T-helper 2 cell (primary cell): ENCODE measurements at places on chromosomes 2 and 18.

- no peak for DNase-seq
These were observed 24.0 kb downstream of the RTN4 start for GRCh38 chr2:55026202-55026601.

DNA sequence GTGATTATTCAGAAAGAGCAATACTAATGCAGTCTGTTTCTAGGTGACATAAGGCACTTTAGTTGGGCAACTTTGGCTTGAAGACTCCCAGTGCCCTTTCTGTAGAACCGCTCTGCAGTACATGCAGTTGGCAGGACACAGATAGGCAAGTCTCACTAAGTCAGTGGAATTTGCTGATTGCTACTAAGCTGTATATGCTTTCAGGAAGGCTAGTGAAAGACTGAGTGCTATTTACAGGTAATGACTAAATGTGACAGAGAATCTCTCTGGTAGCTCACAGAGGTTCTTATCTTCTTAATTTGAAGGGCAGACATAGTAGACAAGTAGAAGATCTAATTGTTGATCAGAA, 243.0 kb downstream of the WDPCP start:
- DNase-seq, result no peak

GRCh38 chr2:16256601-16257321, 316.4 kb downstream of the MYCN start:
- no peak for DNase-seq

- DNase-seq, result no peak
These were observed 17.3 kb upstream of the IMPA2 start for GRCh38 chr18:11963991-11964484.

- DNase-seq, result no peak
These were observed 33.6 kb upstream of the ZBTB7C start for GRCh38 chr18:48442761-48443160.

GRCh38 chr18:21593540-21594257, 6.8 kb downstream of the ESCO1 start:
- DNase-seq, result no peak

GRCh38 chr2:43708178-43708577, 31.9 kb upstream of the C1GALT1C1L start:
- DNase-seq, result no peak

- no peak for DNase-seq
These were observed 287.6 kb downstream of the SOCS6 start for GRCh38 chr18:70576276-70577022.

DNA sequence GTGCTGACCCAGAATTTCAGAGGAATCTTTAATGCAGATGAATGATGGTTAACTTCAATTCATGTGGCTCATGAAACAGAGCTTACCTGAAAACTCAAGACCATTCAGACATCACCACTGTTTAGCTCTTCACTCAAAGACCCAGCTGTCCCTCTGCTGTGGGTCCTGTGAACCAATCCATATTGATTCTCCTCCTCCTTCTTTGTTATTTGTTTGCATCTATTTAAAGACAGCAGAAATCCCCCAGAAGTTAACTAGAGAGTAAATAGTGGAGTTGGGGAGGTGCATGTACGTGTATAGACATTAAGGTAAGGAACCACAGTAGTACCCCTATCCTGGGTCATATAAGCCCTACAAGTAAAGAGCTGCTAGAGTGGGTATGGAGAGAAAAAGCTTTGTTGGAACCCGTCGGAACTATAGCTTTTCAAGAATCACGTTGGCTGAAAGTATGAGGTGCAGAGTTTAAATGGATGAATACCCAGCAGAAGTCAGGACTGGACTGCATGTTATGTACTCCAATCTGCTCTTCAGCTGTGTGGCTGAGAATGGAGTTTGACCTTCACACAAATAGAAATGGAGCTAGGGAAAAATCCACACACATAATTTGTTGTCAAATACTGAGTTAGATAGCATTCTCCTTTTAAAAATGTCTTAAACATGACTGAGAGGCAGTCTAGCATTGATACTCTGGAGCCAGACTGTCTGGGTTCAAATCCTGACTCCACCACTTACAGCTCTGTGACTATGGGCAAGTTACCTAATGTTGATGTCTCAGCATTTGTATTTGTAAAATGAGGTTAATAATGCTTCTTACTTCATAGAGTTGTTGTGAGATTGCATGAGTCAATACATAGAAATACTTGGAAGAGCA, 81.7 kb upstream of the HK2 start:
- no peak for DNase-seq

DNA sequence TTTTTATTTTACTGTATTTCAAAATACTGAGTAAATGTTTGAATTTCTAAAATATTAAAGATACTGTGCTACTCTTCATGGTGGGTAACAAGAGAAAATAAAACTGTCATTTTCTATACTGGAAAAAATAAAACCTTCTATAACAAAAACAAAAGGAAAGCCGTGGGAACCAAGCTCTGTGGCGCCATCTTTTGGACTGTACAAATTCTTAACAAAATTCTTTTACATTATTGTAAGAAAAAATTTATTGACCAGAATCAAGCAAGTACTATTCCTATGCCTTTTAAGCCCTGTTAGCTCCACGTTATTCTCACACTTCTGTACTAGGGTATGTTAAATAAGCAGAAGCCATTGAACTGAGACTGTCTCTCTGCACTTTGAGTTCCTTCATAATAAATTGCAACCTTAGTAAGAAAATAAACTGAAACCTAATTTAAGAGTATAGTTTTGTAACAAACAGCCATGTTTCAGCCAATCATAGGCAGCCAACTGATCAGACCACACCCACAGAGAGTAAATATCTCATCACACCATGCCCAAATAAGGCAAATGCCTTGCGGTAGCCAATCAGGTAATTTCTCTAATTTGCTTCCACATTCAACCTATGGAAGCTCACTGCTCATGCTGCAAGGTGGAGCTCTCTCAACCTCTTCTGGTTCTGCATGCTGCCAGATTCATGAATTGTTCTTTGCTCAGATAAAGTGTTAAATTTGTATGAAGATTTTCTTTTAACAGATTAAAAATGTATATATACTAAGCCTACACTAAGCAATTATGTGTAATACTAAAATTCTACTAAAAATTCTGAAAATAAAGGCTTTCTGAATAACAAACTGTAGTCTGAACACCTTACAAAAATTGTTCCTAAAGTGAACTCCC, 42.2 kb downstream of the HIBCH start:
- DNase-seq, result no peak

DNA sequence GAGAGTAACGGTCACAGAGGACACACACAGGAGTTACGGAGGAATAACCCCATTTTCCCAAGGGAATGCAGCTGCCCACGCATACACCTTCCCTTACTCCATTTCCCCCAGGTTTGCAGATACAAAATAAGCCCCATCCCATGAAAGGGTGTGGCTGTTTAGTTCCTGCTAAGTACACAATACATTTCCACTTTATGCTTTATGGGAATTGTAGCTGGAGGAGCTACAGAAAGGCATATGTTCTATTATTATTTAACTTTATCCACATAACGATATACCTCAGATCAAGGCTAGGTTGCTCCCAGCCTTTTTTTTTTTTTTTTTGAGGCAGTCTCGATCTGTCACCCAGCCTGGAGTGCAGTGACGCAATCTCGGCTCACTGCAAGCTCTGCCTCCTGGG, 22.7 kb upstream of the INO80D start:
- DNase-seq, result no peak

DNA sequence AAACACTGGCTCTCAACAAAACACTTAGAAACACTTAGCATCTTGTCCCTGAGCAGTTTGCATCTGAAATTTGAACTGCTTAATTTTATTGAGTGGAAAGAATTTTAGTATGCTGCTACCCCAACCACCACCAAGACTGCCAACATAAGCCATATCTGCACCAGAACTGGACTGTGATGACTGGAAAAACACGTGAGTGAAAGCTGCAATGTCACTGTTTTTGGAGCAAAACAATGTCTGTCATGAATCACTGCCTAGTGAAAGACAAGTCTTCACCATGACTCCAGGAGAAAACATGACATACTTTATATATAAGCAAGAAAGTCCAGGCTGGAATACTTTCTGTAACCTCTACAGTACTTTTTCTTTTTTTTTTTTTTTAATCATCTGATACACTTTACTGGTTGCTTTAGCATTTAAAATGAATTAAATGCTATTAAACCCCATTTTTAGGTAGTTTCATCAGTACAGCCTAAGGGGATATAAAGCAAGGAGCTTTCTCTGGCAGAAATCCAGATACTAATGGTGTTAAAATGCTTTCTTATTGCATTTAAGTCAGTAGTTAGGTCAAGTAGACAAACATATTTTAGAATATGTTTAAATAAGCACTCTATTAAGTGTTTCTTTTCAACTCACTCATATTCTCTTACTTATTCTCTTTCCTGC, 2129.4 kb upstream of the PIK3C3 start:
- DNase-seq, result no peak

GRCh38 chr2:12271589-12271984, 445.1 kb upstream of the TRIB2 start:
- DNase-seq, result no peak

GRCh38 chr2:174300114-174300513, 34.6 kb upstream of the SP9 start:
- DNase-seq, result no peak

DNA sequence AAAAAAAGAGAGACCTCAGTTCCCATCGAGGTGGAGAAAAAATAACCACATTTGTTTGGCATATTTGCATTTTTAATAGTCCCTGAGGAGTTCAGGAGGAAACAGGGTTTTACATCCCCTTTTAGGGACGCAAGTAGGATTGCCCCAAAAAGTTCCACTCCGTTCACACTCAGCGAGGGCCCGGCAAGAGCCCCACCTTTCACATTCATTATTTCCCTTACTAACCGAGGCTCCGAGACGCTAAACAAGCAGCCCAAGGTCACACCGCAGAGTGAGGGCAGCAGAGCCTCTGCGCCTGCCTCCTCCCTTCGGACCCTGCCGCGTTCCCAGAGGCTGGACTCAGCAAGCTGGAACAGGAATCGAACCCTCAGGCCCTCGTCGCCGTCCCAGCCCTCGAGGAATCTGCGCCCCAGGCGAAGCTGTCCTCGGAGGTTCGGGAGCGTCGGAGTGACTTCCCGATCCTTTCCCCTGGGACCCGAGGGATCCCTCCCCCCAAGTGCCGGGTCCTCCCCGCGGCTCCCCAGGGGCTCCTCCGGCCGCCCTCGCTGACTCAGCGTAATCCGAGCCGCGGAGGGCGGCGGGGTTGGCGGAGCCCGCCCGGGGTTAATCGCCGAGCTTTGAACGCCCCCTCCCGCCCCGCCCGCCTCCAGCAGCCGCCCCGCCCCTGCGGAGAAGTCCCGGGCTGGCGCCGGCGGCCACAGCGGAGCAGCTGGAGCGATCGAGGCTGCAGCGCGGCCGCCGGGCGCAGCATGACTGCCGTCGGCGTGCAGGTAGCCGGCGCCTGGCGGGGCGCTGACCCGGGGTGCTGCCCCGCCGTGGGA, at the start of gene TMEM37:
TMEM37 (plus strand) TSS at position 700 of the 821 bp plus-strand sequence; CDS start at position 750, 50 bp downstream.
- no peak for DNase-seq

DNA sequence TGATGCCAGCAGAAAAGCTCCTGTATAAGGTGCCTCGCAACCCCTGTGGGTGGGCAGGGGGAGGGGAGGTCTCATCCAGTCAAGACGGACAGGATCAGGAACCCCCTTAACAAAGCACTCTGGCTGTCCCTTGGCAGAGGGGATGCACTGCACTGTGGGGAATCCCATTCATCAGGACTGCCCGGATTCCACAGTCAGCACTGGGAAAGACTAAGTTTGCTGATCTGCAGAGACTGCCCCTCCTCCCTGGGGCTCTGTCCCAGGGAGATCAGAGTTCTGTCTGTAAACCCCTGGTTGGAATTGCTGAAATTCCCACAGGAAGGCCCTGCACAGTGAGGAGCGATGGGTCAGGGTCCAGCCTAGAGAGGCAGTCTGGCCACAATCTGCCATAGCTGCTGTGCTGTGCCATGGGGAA, 149.5 kb upstream of the RBBP8 start:
- DNase-seq, result no peak

DNA sequence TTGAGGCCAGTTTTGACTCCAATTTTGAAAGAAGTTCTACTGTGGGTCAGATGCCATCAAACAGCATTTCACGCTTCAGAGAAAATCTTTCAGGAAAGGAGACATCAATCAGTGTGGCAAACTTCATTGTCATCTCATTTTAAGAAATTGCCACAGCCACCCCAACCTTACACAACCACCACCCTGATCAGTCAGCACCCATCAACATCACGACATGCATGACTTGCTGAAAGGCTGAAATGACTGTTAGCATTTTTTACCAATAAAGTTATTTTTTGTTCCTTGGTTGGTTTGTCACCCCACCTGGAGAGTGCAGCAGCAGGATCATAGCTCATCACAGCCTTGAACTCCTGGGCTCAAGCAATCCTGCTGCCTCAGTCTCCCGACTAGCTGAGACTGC, 10.4 kb downstream of the DNAJC10 start:
- DNase-seq, result no peak

- no peak for DNase-seq
These were observed 5.4 kb upstream of the MTCL1 start for GRCh38 chr18:8699948-8700347.

DNA sequence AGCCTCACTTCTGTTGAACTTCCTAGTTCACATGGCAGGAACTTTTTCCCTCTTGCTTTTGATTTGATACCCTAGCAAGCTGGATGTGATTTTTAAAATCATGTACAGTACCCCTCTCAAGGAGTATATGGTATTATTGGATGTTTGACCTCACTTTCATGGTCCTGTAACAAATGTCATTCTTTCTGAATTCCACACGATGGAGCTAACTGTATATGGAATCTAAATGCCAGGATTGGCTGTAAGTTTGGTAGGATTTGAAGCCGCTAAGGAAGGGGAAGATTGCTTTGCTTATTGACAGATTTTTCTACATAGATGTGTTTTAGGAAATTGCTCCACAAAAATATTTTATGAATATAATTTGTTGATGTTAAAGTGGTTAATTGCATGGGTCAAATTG, 18.3 kb downstream of the MAIP1 start:
- no peak for DNase-seq

- DNase-seq, result no peak
These were observed 91.5 kb upstream of the RNF152 start for GRCh38 chr18:61984349-61984748.

DNA sequence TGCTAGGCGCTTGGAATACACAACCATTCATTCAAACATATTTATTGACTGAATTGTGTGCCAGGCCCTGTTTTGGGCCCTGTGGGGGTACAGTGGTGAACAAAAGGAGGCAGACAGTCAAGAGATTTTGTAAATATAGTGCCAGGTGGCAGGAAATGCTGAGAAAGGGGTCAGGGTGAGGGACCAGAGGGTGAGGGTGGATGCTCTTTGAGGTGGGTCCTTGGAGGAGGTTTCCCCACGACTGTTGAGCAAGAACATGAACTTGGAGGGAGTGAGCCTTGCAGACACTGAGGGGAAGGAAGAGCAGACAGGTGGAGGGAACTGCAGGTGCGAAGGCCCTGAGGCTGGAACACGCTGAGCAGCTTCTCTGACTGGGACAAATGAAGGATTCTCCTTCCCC, 40.7 kb downstream of the ODC1 start:
- no peak for DNase-seq

- DNase-seq, result no peak
These were observed 266.6 kb upstream of the MYT1L start for GRCh38 chr2:2597712-2598111.

GRCh38 chr2:45483997-45484396, 127.1 kb downstream of the SRBD1 start:
- DNase-seq, result no peak

- no peak for DNase-seq
These were observed 32.8 kb downstream of the ZBTB7C start for GRCh38 chr18:48376406-48376805.

- DNase-seq, result no peak
These were observed 326.8 kb downstream of the DYSF start for GRCh38 chr2:71780162-71780561.
